ENCODE measurements at places on chromosomes 5 and 9.
A peak's percentile ranks its signal among the peaks of the same experiment; 100 is the strongest.

DNA sequence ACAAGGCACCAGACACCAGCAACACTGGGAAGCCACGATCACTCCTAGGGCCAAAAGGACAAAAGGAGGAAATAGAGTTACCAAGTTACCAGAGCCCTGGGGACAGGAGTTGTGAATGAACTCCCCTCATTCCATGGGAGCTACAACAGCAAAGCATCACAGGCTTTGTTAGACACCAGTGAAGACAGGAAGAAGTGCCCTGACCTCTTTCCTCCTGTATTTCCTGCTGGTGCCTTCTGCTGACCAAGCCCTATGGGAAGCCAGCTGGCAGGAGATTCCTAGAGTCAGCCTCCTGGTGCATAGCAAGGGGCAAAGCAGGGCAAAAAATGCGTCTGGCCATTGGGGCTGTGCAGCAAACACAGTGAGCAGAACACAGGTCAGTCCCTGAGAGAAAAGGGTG lies 374.7 kb downstream of the ZSWIM6 start:
- no peak for DNase-seq

- no peak for DNase-seq
Observed at GRCh38 chr5:137630972-137631370, 104.9 kb downstream of the KLHL3 start.

DNA sequence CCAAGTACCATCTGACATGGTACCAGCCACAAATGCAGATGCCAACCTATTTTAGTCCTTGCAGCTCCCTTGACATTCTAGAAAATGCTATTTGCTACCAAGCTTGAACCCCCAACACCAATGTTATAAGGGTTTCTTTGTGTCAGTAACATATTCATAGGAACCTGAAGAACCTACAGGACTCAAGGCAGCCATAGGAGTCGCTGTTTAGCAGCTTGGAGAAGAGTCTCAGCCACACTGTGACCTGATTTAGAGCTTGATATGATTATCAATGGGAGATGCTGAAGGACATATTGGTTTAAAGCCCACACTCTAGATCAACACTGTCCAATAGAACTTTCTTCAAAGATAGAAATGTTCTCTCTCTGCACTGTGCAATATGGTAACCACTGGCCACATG lies 6.4 kb upstream of the ZFR start:
- no peak for DNase-seq

DNA sequence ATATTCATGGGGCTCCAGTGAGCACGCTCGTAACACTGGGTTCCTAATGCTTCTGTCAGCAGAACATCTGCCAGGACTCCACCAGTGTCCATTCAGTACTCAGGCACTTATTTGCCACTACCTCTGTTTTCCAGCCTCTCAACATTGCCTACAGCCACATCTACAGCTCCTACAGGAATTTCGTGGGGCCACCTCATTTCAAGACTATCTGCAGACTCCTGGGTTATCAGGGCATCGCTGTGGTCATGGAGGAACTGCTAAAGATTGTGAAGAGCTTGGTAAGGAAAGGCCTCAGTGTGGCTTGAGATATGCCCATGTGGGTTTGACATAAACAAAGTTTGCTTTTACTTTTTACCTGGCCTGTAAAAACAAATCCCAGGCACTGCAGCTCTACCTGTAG lies 92.9 kb downstream of the CYFIP2 start:
- no peak for DNase-seq

- no peak for DNase-seq
Observed at GRCh38 chr5:3339798-3340115, 255.9 kb upstream of the IRX1 start.

DNA sequence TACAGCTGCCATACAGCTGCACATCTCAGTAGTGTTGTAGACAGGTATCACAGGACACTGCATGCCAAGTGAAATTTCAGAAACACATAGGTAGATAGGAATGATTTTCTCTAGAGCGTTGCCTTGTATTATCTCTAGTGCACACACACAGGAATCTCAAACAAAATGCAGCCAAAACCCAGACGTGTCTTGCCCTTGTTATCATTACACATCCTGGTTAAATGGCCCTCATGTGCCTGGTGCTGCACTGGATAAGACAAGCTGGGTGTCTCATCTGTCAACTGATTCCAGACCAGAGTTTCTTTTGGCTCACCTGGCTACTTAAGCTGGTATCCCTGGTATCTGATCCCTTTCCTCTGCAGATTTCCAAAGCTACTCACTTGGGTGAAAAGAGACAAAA lies 59.7 kb downstream of the SAXO1 start:
- DNase-seq, result no peak

DNA sequence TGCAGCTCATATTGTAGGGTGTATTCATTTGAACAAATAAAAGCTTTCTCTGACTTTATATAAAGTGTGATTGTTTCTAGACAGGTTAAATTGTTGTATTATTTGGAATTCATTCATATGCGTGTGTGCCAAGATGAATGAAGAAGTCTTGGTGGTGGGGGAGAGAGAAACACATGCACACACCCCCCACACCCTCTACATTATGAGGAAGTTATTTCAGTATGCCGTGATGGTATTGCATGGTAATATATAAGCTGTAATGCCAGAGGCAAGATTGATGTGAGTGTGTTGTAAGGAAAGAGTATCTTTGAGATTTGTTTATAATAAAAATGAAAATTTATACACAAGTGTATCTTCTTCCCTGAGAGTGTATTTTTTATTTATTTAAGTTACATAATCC lies 71.0 kb downstream of the IPO11 start:
- no peak for DNase-seq

DNA sequence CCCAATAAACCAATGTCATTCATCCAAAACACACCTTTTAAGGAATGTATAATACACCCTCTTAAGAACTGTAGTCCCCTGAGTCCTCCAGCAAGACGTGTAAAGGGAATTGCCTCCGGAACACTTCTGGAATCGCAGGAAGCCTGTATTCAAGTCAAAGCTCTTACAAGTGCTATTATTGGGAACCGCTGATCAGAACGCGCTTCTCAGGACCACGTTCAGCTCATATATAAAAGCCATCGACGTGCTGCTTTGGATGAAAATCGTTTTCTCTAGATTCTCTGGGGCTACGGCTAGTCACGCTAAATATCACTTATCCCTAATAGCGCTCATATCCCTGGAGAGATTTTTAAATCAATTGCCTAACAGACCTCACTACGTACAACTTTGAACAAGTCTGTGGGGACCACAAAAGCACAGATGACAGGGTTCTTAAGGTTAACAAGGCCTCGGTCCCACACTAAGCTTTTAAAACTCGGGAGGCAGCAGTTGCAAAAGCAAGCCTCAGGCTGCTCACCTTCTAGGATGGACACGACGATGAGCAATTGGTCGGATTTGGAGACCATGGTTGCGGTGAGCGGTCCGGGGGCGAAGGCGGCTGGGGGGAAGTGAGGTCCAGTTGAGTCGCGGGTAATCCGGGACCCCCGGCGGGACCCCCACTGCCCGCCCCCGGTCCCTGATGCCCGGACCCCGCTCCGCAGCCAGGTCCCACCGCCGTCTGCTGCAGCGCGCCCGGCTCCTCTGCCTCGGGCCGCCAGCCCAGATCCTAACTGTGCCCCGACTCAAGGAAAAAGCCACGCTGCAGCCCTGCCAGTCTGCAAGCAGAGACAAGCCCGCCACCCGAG lies 548 bp downstream of the CEP120 start:
- peak; percentile 34 for DNase-seq

DNA sequence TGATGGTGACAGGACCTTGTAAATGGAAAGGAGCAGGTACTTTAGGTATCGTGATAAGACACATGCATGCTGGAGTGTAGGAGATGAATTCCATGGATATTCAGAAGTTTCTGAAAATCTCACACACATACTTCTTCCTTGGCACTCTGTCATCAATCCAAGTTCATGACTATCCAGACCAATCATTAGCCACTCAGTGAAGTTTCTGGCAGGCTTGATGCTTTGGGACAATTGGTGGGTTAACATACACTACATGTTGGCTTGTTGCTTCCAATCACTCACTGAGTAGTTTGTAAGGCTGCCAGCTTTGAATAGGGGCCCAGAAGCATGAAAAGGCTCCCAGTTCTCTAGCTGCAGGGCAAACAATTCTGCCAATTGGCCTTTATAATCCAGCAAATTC lies 147.6 kb downstream of the CEMIP2 start:
- DNase-seq, result no peak

DNA sequence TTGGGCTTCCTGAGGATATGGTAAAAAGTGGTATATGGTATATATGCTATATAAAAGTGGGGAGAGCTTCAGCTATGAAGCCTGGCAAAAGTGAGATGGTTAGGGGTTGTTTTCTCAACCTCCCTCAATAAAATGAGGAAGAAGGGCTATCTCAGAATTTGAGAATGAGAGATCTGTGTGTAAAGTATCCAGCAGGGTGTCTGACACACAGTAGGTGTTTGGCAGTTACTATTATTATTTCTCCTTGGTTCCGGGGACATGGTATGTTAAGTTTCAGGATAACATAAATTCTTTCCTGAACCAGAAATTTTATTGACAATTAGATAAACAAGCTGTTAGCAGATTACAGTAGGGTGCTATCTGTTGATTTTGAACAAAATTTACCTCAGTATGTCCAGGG lies 94.1 kb downstream of the DENND1A start:
- no peak for DNase-seq

GRCh38 chr9:14211564-14211963 lies 102.4 kb downstream of the NFIB start:
- DNase-seq, result no peak

- DNase-seq, result no peak
Observed at GRCh38 chr9:103928442-103928841, 165.7 kb upstream of the SMC2 start.

GRCh38 chr5:88734983-88735382 lies 148.0 kb downstream of the MEF2C start:
- DNase-seq, result no peak

DNA sequence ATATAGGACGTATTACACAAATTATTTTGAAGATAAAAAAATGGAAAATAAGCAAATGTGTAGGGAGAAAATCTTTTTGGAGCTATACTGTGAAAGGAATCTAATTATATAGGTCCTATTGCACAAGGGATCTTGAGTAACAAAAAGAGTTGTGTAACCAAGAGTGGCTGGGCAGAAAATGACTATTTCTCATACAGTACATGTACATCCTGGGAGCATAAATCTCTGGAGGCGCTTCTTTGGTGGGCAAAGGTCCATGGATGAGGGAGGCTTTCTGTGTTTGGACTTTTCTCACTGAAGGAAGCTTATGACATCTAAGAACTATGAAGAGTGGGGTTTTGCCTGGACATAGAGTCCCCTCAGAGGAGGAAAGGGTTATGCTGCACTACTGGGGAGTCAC lies 29.8 kb downstream of the ANKS6 start:
- DNase-seq, result no peak

DNA sequence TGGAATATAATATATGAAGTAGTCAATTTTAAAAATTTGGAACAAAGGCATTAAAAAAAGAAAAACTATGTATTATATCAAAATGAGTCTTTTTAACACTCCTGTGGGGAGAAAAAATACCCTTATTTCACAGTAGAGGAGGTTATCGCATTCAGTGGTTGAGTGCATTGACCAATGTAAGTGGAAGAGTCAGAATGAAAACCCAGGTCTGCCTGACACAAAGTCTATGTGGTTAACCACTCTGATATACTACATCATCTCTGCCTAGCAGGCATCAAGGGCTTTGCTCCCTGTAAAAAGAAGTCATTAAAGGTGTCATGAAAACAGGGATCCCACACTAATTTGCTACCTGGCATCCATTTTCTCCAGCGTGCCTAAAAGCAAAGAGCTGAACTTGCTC lies 417.2 kb upstream of the C9orf72 start:
- DNase-seq, result no peak

DNA sequence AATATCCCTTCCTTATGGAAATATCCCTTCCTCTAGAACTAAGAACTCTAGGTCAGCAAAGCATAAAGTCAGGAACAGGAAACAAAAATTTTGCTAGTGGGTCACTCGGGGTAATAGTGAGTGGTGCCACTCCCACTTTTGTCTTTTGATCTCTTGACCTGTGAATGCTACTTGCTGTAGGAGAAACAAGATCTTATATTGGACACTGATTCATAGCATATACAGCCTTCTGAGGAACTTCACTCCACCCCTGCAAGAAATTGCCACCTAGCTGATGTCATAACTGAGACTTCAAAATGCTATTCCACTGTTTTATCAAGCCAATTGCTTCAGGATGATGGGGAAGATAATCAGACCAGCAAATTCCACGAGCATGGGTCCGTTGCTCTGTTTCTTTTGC lies 53.3 kb upstream of the PRSS3 start:
- DNase-seq, result no peak

- no peak for DNase-seq
Observed at GRCh38 chr5:135602882-135603721, 24.3 kb upstream of the CXCL14 start.

DNA sequence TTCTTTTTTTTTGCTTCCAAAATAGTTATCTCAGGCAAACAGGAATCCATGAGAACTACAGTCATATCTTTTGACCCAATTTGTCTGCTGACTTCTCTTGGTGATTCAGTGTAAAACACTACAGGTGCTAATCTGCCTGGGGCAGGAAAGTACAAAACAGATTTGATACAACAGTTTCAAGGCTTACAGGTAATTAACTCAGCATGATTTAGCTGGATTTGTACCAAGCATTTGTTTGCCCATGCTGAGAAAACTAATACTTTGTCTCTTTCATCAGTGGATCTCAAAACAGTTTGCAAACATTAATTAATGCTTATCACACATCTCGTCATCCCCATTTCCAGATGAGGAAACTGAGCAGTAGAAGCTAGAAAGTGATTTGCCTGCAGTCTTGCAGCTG lies 312.5 kb upstream of the SEMA6A start:
- no peak for DNase-seq

DNA sequence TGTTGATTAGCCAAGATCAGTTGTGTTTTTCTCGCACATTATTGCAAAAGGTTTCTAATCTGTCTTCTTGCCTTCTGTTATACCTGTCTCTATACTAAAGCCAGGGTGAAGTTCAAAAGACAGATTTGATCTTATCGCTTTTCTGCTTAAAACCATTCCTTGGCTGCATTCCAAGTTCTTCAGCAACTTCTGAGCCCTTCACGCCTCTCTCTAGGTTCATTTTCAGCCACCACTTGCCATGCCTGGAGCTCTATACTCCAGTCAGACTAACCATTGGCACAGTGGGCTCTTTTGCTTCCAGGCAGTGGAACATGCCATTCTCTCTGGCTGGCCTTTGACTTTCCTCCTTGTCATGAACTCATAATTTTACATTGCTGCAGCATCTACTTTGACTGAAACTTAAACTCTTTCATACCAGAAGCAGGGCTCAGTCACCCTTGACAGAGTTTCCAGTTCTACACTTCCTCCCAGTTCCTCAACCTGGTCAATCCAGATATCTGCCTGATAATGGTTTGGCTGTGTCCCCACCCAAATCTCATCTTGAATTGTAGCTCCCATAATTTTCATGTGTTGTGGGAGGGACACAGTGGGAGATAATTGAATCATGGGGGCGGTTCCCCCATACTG lies 114.4 kb downstream of the SLC12A2 start:
- no peak for DNase-seq

DNA sequence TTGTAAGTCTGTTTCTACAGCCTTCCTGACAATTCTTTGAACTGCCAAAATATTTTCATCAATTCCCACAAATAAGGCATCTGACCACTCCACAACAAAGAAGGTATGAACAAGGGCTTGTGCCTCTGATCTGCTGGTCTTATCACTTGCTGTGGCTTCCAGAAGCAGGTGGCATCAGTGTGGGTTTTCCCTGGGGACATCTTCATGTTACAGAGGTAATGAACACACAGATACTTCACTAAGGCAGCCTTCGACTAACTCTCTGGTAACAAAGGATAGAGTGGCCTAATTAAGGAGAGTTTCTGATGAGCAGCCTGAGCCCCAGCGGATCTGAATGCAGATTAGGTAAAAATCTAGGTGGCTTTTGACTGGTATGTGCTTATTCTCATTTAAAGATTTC lies 15.2 kb upstream of the ERAP2 start:
- no peak for DNase-seq

Data from AG20443 (cell line).